H9 (cell line): ENCODE measurements at places on chromosomes 6 and 20. TPM values are rescaled to one million over a fixed set of nuclear protein-coding genes. Genes with fewer than 3 reads are reported as not detected.

DNA sequence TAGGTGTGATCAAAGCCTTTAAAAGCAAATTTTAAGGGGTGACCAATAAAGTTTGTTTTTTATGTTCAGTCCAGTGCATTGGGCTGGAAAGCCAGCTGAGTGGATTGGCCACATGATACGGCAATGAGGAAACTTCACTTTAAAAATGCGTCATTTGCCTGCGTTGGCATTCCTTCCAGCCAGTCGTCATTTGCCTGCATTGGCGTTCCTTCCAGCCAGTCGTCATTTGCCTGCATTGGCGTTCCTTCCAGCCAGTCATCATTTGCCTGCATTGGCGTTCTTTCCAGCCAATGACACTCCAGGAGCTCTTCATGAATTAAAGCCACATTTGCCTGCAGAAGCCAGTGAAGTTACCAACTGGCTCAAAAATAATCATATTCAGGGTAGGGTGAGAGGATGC, 378.6 kb downstream of the SMOC2 start:
- H3K27ac ChIP-seq = no peak overlapping the region
- H3K36me3 ChIP-seq = no peaks in the 10 kb centered on the region; the same call in 2 of the 3 replicates
- no peaks in the 10 kb centered on the region for H3K27me3 ChIP-seq

- H3K36me3 ChIP-seq = no peaks in the 10 kb centered on the region
- no peak for DNase-seq
- no peak overlapping the region for H3K4me3 ChIP-seq
- H3K27ac ChIP-seq = no peak overlapping the region
- peaks cover 3% of the 10 kb centered on the region; the same call in 1 of the 2 replicates for H3K4me1 ChIP-seq
These were observed 142.1 kb downstream of the MYB start for GRCh38 chr6:135323202-135323668.

GRCh38 chr20:15596220-15596890, 976.9 kb downstream of the KIF16B start:
- H3K27me3 ChIP-seq = no peaks in the 10 kb centered on the region
- H3K36me3 ChIP-seq = no peaks in the 10 kb centered on the region
- no peak for DNase-seq

DNA sequence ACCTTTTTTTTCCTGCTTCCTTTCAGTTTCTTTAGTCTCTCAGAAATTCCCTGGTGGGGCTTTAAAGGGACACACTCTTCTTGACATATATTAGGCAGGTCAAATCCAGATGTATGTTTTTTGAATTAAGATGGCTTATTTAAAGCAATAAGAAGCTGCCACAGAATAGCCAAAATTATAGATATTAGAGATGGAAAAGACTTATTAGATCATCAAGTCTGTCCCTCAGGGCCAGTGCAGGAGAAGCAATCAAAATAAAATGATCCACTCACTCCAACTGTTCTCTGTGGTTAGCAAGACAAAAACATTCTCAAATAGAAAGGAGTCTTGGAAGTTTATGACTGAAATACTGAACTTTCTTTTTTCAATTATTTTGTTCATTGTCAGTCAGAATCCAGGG, 462.8 kb downstream of the CDC5L start:
- no peaks in the 10 kb centered on the region for H3K36me3 ChIP-seq
- no peak overlapping the region for H3K4me3 ChIP-seq
- no peak for DNase-seq

DNA sequence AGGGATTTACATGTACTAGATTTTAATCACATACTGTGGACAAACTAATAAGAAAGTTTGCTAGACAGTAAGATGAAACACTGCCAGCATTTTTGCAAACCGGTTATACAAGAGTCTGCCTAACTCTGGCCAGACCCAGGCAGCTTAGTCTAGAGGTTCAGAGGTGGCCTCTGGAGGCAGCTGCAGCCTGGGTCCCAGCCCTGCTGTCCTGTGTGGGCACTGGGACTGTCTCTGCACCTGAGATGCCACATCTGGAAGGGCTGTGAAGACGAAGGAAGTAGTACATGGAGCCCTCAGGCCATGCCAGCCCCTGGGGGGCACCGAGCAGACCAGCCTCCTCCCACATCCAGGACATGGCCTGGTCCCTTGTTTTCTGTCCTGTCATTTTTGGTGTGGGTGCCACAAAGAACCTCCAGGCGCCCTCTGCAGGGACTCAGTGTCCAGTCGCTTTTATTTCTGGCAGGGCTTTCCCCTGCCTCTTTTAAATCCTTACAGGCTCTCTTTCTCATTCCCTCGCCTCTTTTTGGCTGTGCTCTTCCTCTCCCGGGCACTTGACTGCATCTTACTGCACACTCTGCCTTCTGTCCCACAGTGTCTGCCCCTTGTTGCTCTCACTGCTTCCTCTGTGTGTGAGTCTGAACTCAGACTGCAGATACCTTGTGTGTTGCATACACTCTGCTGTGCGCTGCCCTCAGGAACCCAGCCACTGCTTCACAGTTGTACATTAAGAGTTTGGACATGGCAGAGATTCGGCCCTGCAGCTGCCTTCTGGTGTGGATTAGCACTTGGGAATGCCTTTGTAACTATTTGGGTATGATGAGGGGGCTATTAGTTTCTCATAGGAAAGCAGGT, 216.7 kb downstream of the ZDHHC14 start:
- H3K27me3 ChIP-seq = no peaks in the 10 kb centered on the region
- peak; percentile 71 for DNase-seq
- no peak overlapping the region for H3K27ac ChIP-seq
- peaks cover 3% of the 10 kb centered on the region; the same call in 1 of the 3 replicates for H3K36me3 ChIP-seq
- H3K4me1 ChIP-seq = peaks cover 2% of the 10 kb centered on the region; the same call in 1 of the 2 replicates

- no peaks in the 10 kb centered on the region for H3K36me3 ChIP-seq
- H3K27ac ChIP-seq = no peak overlapping the region
- H3K4me3 ChIP-seq = no peak overlapping the region
- no peak for DNase-seq
- no peaks in the 10 kb centered on the region for H3K27me3 ChIP-seq
These were observed 39.5 kb downstream of the SLC24A3 start for GRCh38 chr20:19251958-19252357.

DNA sequence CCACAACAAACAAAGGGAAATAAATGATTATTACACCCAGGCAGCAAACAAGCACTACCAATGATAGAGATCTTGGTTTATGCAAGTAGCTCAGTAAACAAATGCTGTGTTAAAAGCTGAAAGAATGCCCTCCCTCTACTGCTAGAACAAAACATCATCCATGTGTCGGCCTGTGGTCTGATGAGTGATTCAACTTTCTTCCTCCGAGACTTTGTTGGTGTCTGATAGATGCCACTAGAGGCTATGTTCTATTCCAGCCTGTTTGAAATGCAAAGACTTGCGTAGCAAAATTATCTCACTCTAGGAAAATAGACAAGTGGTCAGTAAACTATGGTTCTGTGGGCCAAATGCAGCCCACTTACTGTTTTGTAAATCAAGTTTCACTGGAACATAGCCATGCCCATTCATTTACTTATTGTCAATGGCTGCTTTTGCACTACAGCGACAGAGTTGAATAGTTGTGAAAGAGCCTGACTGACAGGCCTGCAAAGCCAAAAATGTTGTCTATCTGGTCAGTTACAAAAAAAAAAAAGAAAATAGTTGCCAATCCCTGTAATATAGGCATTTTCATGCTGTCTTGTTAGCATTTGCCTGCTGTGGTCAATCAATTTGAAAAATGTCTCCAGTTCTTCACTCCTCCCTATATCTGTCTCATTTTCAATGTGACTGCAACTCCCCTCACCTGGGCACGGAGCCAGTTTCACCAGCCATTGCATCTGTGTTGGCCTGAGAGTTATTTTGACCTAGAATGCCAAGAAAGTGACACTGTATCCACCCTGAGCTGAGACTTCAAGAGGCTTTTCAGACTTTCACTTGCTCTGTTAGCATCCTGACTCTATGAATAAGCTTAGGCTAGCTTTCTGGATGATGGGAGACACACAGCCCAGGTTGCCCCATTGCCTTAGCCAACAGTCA, 544.6 kb upstream of the BTBD3 start:
- peaks cover 1% of the 10 kb centered on the region; the same call in 1 of the 2 replicates for H3K4me1 ChIP-seq
- H3K36me3 ChIP-seq = no peaks in the 10 kb centered on the region
- no peak overlapping the region for H3K27ac ChIP-seq
- no peak for DNase-seq
- no peak overlapping the region for H3K4me3 ChIP-seq

- DNase-seq = no peak
- H3K4me1 ChIP-seq = no peaks in the 10 kb centered on the region
- no peaks in the 10 kb centered on the region for H3K36me3 ChIP-seq
- H3K4me3 ChIP-seq = no peak overlapping the region
- H3K27me3 ChIP-seq = no peaks in the 10 kb centered on the region
- no peak overlapping the region for H3K27ac ChIP-seq
These were observed 7.2 kb upstream of the HDAC2 start for GRCh38 chr6:113978084-113978675.

- H3K27ac ChIP-seq = no peak overlapping the region
- H3K36me3 ChIP-seq = peaks cover 3% of the 10 kb centered on the region; the same call in 1 of the 2 replicates
These were observed 42.6 kb downstream of the MAPK14 start for GRCh38 chr6:36070252-36070651.

DNA sequence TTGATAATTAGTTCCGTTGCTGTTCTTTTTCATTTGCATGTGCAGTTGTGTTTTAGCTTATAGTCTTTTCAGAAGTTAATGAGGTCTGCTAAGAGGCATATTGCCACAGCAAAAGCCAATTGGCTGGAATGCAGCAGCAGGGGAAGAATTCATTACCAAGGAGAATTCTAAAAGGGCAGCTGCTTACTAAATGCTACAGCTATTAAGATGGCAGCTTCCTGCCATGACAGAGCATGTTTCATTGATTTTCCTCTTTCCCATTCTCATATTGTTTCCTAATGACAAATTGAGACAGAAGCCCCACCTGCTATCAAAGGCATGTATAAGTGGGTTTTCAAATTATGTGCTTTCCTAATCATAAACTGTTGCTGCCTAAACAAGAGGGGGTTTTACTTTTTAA, 66.6 kb downstream of the CLVS2 start:
- no peak overlapping the region for H3K27ac ChIP-seq
- no peak for DNase-seq
- peaks cover 2% of the 10 kb centered on the region; the same call in 1 of the 2 replicates for H3K4me1 ChIP-seq
- no peaks in the 10 kb centered on the region for H3K36me3 ChIP-seq
- no peak overlapping the region for H3K4me3 ChIP-seq
- no peaks in the 10 kb centered on the region for H3K27me3 ChIP-seq

GRCh38 chr6:40999569-40999968, 39.5 kb downstream of the UNC5CL start:
- peaks cover 16% of the 10 kb centered on the region; the same call in 1 of the 2 replicates for H3K4me1 ChIP-seq
- DNase-seq = peak; percentile 86
- H3K27ac ChIP-seq = no peak overlapping the region
- H3K27me3 ChIP-seq = no peaks in the 10 kb centered on the region
- H3K4me3 ChIP-seq = no peak overlapping the region

GRCh38 chr6:158687506-158687905, 37.7 kb downstream of the SYTL3 start:
- no peaks in the 10 kb centered on the region for H3K36me3 ChIP-seq
- no peaks in the 10 kb centered on the region for H3K27me3 ChIP-seq
- H3K4me1 ChIP-seq = no peaks in the 10 kb centered on the region
- no peak overlapping the region for H3K27ac ChIP-seq
- H3K4me3 ChIP-seq = no peak overlapping the region

GRCh38 chr6:150755042-150755441, 110.5 kb upstream of the MTHFD1L start:
- no peak overlapping the region for H3K27ac ChIP-seq
- peaks cover 4% of the 10 kb centered on the region; the same call in 1 of the 2 replicates for H3K4me1 ChIP-seq
- no peak overlapping the region for H3K4me3 ChIP-seq
- DNase-seq = no peak

DNA sequence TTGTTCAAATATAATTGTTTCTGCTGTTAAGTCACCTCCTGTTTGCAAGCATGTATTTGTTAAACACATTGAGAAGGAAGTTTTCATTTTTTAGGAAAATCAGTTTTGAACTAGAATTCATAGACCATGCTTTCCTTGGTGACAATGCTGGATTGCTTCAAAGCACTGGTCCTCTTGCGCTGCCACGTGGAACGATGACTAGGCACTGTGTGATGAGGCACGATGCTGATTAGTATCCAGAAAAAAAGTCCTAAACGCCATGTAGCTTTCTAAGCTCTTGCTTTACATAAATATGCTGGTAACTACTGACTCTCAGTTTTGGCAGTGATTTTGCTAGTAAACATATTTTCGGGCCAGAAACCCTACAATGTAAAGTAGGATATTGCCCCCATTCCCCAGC, 11.1 kb upstream of the EXOC2 start:
- H3K4me1 ChIP-seq = peaks cover 8% of the 10 kb centered on the region
- H3K4me3 ChIP-seq = no peak overlapping the region
- no peaks in the 10 kb centered on the region for H3K36me3 ChIP-seq
- H3K27ac ChIP-seq = no peak overlapping the region
- no peak for DNase-seq

DNA sequence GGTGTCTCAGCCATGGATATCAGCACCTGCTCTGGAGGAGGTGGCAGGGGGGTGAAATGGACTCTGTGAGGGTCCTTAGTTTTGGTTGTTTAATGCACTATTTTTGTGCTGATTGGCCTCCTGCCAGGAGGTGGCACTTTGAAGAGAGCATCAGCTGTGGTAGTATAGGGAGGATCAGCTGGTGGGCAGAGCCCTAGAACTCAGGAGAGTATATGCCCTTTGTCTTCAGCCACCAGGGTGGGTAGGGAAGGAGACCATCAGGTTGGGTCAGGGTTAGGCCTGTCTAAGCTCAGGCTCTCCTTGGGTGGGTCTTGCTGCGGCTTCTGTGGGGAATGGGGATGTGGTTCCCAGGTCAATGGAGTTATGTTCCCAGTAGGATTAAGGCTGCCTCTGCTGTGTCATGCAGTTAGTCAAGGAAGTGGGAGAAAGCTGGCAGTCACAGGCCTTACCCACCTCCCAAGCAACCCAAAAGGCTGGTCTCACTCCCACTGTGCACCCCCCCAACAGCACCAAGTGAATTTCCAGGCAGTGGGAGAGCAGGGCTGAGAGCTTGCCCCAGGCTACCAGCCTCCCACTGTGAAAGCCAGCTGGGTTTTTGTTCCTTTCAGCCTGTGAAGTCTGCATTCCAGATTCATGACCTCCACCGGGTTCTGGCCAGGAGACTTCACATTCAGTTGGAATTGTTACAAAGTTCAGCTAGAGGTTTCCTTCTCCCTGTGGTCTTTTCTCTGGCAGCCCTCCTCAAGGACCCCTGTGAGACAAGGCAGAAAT, 5.7 kb upstream of the OSTM1 start:
- no peak overlapping the region for H3K27ac ChIP-seq
- DNase-seq = peak; percentile 72
- no peaks in the 10 kb centered on the region; the same call in 2 of the 3 replicates for H3K36me3 ChIP-seq

GRCh38 chr6:140376209-140376608, 1001.8 kb upstream of the CITED2 start:
- peaks cover 5% of the 10 kb centered on the region for H3K36me3 ChIP-seq
- no peak for DNase-seq
- no peak overlapping the region for H3K27ac ChIP-seq
- H3K27me3 ChIP-seq = no peaks in the 10 kb centered on the region
- H3K4me1 ChIP-seq = peaks cover 4% of the 10 kb centered on the region

- peaks cover 4% of the 10 kb centered on the region; the same call in 1 of the 2 replicates for H3K4me1 ChIP-seq
- H3K27me3 ChIP-seq = no peaks in the 10 kb centered on the region
- H3K4me3 ChIP-seq = peak overlapping the region; percentile 14; the same call in 1 of the 2 replicates
- no peaks in the 10 kb centered on the region for H3K36me3 ChIP-seq
- no peak overlapping the region for H3K27ac ChIP-seq
These were observed 17.6 kb upstream of the CDKN1A start for GRCh38 chr6:36660771-36661471.

- no peaks in the 10 kb centered on the region for H3K36me3 ChIP-seq
- no peaks in the 10 kb centered on the region for H3K4me1 ChIP-seq
- H3K27ac ChIP-seq = no peak overlapping the region
- H3K4me3 ChIP-seq = no peak overlapping the region
- H3K27me3 ChIP-seq = no peaks in the 10 kb centered on the region; the same call in 1 of the 2 replicates
- DNase-seq = no peak
These were observed 23.9 kb upstream of the SPTLC3 start for GRCh38 chr20:12984863-12985262.

Gene SYCP2L
- 3.5 and 4.3 TPM in 2 replicates for total RNA-seq

Gene TMEM170B
- total RNA-seq = 2.9 and 3.0 TPM in 2 replicates

Gene AHCY
- total RNA-seq = 461 and 473 TPM in 2 replicates

Gene ECT2L
- not detected in 2 replicates for total RNA-seq

Gene BHLHE23
- total RNA-seq = 0.22 and 0.35 TPM in 2 replicates

Gene ELOVL4
- 10.1 and 10.9 TPM in 2 replicates for total RNA-seq

Gene CST4
- not detected in 2 replicates for total RNA-seq

Gene HM13
- 162 and 169 TPM in 2 replicates for total RNA-seq
